ENCODE measurements at places on chromosomes 6 and 20.

GRCh38 chr20:51802170-51802751 lies at the start of gene SALL4:
Gene SALL4 (minus strand): TSS chr20:51802521. CDS start chr20:51802408, 113 bp downstream.
- no peak for DNase-seq

GRCh38 chr20:58401162-58401561 lies 12.1 kb downstream of the VAPB start:
- no peak for DNase-seq

DNA sequence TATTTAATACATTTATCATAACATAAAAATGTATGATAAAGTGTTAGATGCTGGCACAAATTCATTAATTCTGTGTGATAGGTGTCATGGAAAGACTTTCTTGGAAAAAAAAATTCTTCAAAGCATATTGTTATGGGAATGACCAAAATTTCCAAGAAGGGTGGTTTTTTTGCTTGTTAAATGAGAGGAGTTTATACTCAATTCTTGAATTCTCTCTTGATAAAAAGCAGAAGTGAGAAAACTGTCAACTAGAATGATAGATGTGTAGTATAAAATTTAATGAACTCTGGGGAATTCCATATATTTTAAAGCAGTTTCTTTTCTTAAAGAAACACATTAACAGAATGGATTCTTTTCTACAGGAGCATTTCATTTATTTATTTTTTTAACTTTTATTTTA lies 62.0 kb upstream of the SNAP91 start:
- no peak for DNase-seq

GRCh38 chr20:43191143-43191542 lies 1.4 kb upstream of the PTPRT start:
- DNase-seq: no peak

DNA sequence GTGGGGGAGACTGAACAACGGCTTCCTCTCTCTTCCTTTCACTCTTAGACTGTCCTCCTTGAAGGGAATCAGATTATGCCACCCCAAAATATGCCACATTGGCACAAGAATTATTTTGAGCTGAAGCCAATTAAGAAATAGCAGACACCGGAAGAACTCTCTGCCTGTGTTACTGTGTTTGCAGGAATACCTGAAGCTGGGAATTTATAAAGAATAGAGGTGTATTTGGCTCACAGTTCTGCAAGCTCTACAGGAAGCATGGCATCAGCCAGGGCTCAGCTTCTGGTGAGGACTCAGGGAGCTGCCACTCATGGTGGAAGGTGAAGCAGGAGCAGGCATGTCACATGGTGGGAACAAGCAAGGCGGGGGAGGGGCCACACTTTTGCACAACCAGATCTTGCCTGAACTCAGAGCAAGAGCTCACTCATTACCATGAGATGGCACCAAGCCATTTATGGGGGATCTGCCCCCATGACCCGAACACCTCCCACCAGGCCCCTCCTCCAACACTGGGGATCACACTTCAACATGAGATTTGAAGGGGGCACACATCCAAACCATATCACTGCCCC lies 46.0 kb downstream of the PCNA start:
- peak; percentile 61 for DNase-seq

- no peak for DNase-seq
These were observed 155.5 kb downstream of the ESR1 start for GRCh38 chr6:151963001-151963400.

GRCh38 chr20:38383147-38383546 lies 36.9 kb downstream of the LBP start:
- DNase-seq: no peak

DNA sequence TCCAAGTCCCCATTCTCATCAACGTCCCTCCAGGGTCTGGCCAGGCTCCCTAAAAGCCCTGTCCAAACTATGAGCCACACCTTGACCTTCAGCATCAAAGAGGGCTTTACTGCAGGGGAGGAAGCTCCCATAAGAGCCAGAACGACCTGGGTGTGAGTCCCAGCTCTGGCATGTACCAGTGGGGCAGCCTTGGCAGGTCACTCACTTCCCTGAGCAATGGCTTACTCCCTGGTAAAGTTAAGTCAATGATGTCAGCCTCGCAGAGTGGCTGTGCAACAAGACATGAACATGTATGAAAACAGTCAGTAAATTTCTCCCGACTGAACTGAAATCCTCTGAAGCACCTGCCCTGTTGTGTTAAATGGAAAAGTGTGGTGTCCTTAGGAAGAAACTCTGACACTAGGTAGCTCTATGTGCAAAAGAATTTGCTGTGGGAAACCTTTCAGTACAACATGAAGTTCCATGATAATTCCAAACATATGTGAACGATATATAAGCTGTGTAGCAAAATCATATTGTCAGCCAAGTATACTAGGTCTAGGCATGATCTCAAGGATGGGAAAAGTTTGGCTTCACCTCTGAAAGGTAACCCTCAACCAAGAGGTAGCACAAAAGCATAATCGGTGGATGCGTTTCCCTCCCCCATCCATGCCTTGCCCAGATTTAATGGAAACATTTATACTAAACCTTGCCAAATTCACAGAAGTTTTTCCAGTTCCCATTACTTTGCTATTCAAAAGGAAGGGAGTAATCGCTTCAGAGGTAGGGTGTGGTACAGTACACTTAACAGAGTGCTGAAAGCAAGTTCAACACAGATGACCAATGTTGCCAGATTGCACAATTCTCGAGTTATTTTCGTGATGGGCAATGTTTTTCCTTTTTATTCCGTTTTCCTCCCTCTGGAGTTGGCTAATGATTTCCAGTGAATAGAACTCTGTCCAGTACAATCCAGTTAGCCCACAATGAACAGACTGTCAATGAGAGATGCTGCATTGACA lies 49.0 kb upstream of the RANBP9 start:
- DNase-seq: no peak

- DNase-seq: no peak
These were observed 43.0 kb upstream of the CCR6 start for GRCh38 chr6:167079853-167080297.

GRCh38 chr6:20319520-20320357 lies 81.9 kb upstream of the E2F3 start:
- DNase-seq: peak; percentile 91

DNA sequence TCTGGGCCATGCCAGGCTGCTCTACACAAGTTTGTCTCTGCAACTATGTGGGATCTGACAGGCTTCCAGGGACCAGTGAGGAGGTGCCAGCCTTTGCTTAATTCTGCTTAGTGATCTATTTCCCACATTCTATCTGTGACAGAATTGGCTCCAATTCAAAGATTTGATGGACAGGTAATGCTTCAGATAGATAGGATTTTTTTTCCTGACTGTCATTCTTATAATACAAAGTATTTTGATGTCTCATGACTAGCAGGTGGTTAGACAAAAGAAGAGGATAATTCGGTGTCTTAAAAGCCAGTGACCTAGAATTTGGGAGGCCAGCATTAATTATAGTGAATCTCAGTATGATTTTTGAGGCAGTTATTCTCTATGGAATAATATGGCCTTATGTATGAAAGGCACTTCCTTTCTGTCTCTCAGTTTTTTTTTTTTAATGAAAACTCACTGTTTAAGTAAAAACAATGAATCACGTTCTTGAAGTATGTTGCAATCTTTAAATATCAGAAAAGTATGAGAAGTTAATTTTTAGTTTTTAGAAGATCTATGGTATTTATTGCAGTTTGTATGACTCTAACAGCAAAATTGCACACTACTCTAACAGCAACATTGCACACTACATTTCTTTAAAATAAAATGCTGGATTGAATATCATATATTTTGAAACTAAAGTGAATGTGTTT lies 43.7 kb downstream of the TMEM200A start:
- DNase-seq: no peak

DNA sequence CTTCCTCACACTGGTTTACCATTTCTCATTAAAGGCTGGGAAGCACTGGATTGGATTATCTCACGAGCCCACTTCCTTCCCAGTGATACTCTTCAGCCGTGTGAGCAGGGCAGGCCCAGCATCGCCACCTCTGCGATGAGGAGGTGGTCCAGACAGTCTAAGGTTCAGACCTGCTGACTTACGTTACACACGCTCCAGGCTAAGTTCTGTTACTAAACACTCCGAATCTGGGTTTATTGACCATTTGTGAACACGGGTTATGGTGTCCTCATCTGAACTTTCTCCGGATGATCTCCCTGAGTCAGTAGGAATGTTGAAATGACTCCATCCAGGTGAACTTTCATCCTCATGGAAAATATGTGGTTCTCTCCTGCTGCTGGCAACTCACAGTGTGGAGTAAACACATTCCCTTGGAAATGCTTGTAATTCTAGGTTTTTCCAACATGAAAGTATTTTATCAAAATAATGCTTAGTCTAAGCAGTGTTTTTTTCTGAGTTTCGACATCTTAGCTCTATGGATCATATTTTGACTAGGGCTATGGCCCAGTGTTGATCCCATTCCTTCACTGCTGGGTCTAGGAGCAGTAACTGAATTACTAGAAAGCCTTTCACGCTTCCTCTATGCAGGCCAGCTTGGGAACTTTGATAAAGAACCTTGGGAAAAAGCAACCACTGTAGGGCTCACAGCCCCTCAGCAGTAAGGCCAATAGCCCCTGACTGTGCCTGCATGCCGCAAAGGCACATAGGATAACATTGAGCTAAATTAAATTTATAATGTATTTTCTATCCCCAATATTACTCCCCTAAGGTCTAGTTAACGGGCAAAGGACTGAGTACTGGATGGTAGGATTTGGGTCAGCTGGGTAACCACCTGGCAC lies 37.7 kb upstream of the PXDC1 start:
- no peak for DNase-seq

All from HL-60 (cell line).